Adrenal gland (tissue), 19 donors: ENCODE measurements at places on chromosomes 2 and 18. TPM values are rescaled to one million over a fixed set of nuclear protein-coding genes. Genes with fewer than 3 reads are reported as not detected.

DNA sequence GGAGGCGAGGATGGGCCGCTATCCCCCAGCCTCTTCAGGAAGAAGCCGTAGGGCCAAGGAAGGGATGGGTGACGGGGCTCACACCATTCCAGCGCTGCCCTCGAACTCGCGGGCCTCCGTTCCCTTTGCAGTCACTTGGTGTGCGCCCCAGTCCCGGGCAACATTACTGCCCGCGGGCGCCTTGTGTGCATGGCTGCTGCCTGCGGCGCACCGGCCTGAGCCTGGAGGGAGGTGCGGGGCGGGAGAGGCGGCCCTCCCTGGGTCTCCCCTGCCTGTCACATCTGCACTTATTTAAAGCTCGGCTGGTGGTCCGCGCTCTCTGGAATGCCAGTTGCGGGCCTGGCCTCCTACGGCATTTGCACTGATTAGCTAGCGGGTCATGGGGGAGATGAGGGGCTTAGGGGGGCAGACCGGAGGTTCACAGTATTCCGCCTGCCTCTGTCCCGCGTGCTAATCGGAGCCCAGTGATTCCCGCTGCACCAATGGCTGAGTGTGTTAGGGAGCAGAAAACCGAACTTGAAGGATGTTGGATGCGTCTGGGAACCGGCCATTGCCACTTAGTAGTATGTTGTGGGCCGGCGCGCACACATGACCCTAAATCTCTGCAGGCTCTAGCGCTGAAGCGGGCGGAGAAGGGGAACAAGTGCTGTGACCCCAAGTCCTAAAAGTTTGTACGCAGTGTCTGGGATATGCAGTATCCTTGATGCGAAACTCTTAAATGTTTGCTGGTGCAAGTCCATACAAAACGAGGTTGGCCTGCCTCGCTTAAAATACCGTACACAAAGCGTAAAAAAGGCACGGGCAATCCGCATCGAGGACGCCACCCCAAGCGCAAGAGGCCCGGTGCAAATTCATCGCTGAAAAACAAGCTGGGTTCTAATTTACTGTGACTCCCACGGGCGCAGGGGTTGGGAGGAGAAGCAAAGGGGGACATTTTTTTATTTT, 161.2 kb upstream of the SIX2 start:
- DNase-seq, result no peak

GRCh38 chr18:54284981-54285785, 15.9 kb downstream of the POLI start:
- peak; percentile 84 for DNase-seq

DNA sequence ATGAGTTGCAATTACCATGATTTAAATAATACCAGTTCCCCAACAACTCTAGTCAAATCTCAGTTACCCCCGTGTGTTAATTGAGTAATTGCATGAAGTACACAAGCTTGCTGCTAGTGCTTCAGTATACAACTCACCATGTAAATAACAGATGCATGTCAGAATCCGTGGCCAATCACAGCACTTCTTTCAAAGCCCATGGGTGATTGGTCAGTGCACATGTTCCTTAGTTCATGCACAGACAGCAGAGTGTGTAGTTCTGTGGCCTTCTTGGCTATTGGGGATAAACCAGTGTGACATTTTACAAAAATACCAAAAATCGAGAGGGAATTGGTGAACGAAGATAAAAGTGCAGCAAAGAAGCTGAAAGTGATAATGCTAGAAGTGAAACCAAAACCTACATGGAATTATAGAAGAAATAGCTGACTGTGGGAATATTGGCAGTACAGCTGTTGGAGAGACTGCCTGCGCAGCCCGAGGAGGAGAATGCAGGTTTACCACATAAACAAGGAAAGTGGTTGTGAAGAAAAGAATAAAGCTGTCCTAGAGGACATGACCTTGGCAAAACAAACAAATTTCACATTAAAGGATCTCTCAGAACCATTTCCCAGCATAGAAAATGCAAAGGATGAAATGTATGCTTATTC, 59.4 kb downstream of the NEDD4L start:
- no peak for DNase-seq

DNA sequence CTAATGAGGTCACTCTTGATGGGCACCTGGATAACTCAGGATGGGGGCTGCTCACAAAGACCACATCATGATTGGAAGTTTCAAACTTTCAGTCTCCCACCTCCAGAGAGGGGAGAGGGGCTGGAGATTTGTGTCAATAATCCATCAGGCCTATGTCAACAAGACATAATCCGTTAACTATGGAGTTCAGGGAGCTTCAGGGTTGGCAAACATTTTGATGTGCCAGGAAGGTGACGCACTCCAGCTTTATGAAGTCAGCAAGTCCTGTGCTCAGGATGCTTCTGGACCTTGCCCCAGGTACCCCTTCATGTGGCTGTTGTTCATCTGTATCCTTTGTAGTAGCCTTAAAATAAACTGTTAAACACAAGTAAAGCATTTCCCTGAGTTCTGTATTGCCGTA, 19.0 kb downstream of the SKA1 start:
- DNase-seq, result no peak

GRCh38 chr2:17878281-17879136, at the start of gene KCNS3:
Gene KCNS3, plus strand, starts transcription at chr2:17878667. Its CDS starts 52,342 bp downstream, at chr2:17931009.
- no peak for DNase-seq

GRCh38 chr2:233152541-233152940, 92.4 kb downstream of the INPP5D start:
- DNase-seq, result peak; percentile 74

GRCh38 chr2:39109537-39109936, 11.3 kb downstream of the SOS1 start:
- DNase-seq, result no peak

DNA sequence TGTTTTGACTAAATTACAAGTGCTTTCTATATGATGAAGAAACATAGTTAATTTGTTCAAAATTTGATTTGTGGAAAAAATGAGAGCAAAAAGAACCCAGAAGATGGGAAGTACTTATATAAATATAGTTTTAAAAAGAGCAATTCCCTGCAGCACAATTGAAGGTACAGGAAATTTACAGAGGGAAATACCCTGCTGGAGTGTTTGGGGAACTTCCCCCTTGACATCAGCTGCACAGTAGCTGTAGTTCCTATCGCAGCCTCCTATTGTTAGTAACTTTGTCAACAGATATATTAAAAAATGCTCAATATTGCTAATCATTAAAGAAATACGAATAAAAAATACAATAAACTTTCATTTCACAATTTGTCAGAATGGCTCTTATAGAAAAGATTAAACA, 1118.8 kb upstream of the ZEB2 start:
- DNase-seq, result no peak

GRCh38 chr2:105365206-105365605, 27.9 kb downstream of the C2orf49 start:
- DNase-seq, result no peak

GRCh38 chr2:152638056-152638455, 79.2 kb downstream of the PRPF40A start:
- DNase-seq, result no peak

DNA sequence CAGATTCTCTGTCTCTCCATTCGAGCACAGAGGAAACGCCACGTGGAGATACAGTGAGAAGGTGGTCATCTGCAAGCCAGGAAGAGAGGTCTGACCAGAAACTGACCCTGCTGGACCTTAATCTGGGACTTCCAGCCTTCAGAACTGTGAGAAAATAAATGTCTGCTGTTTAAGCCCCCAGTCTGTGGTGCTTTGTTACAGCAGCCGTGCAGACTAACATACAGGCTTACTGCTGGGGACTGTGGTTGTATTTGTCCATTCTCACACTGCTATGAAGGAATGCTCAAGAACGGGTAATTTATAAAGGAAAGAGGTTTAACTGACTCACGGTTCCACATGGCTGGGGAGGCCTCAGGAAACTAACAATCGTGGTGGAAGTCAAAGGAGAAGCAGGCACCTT, 432.7 kb downstream of the IRS1 start:
- DNase-seq, result no peak

- DNase-seq, result no peak
These were observed 2.3 kb downstream of the PKDCC start for GRCh38 chr2:42050010-42050702.

- no peak for DNase-seq
These were observed 39.6 kb downstream of the CRACDL start for GRCh38 chr2:98896416-98896815.

DNA sequence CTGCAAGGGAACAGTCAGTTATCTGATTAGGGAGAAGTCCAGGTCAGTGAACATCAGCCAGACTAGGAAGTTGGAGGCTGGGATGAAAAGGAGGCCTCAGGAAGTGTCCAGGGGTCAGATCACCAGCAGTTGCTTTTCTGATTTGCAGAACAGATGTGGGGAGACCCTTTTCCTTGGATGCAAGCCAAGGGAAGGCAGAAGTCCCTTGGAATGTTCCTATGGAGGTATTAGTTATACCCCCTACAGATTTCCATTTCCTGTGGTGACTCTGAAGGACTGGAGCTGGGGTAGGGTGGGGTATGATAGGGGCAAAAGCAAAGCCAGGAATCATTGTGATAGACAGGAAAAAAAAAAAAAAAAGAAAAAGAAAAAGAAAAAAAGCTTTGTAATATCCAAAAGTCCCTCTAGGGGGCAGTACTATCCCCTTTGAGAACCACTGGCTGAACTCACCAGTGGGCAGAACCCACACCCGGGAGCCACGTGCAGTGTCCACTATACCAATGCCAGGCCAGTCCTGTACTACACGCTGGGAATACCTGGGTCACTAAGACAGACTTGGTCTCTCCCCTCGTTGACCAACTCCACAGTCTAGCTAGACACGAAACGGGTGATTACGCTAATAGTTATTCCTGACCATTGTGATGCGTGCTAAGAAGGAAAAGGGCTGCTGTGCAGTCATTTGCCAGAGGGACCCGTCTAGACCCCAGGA, 7.4 kb downstream of the DYSF start:
- DNase-seq, result no peak

GRCh38 chr2:206211657-206212255, 52.1 kb downstream of the EEF1B2 start:
- DNase-seq, result peak; percentile 40

TTC21B gene
- 8.7 TPM for total RNA-seq

GPAT2 gene
- total RNA-seq, result 1.1 TPM

TRIB2 gene
- total RNA-seq, result 90.6 TPM

GALNT13 gene
- 6.4 TPM for total RNA-seq

ASXL3 gene
- 3.9 TPM for total RNA-seq

CREG2 gene
- not detected for total RNA-seq

ALPG gene
- not detected for total RNA-seq
